Peyer's patch (tissue), 4 donors: ENCODE measurements at places on chromosomes 13 and 19. TPM values are rescaled to one million over a fixed set of nuclear protein-coding genes. Genes with fewer than 3 reads are reported as not detected.

KLK14 gene
- 1.1 TPM for total RNA-seq

ANGPTL8 gene
- not detected for total RNA-seq

BCL3 gene
- total RNA-seq = 135 TPM

ATP4B gene
- total RNA-seq = not detected

ZNF93 gene
- total RNA-seq = 3.6 TPM

DNA sequence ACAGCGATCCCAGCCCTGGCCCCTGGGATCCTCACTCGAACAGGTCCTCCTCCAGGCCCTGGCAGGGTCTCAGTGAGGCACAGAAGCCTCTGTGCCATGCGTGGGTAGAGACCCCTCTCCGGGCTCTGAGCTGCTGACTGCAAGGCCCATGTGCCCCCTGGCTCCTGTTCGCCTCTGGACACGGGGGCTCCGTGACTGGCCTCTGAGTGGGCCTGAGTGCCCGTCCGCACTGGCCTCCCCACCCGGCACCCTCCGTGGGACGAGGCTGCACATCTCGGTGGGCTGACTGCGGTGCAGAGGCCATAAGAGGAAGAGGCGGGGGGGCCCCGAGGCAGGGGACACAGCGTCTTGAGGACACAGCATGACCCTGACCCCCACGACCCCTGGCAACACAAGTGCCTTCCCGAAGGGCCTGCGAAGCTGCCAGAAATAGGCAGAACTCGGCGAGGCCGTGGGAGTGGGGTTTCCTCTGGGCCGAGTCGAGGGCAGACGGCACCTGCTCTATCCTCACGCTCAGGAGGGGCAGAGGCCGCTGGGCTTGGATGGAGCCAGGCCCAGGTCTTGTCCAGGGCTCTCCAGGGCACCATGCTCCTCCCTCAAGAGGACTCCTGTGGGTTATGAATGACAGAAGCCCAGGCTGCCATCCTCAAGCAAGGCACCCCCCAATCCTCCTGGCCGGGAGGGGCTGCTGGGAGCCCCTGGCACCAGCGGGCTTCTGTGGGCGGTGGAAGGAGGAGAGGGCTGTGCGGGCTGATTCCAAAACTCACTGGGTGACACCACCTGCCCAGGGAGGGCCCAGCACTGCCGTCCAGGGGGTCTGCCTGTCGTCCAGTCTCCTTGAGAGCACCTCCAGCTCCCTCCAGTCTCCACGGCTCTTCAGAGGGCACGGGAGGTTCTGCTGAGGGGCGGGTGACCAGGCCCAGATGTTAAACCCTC is 52.6 kb downstream of the RASA3 start:
- peak; percentile 44 for DNase-seq

DNA sequence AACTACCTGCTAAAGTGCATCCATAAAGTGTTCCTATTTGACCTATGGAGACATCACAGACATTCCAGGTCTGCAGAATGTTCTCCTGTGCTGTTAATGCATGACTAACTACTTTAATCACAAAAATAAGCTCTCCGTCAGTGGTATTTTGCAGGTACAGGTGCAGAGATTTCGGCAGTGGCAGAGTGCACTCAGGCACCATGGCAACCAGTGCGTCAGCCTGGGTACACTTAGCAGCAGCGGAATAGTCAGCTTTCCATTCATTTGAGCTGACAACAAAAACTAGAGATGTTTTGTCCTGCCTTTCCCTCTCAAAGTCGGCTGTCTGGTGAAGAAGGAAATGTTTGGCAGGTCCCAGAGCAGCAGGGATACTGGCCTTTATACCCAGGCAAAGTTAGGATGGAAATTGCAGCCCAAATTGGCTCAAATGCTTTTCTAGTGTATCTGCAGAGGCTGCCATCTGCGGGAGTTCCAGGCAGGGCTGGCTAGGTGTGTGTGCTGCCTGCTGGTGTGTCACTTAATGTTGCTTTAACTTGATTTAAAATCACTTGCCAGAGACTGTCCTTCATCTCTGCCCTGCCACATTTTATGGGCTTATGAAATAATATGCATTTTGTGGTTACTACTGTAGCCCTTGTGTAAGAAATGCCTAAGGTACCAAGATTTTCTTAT is 195.8 kb downstream of the RAP2A start:
- DNase-seq = no peak

- DNase-seq = no peak
Observed at GRCh38 chr19:53936029-53936428, 26.7 kb upstream of the CACNG8 start.

DNA sequence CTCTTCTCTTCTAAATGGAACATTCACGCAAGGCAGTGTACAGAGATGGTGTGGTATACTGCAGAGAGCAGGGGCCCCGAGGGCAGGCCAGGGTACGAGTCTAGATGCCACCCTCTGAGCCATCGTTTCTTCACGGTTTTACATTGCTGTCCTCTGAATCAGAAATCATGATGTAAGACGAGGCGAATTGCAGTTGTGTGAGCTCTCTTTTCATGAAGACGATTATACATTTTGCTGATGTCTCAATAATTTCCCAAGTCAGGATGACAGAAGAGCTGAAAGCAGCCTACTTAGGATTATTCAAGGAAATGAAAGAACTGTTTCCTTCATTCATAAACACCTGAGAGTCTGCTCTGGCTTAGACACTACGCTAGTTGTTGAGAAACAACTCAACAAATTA is 93.8 kb upstream of the RNF113B start:
- no peak for DNase-seq

GRCh38 chr13:75411924-75412537 is 69.9 kb downstream of the TBC1D4 start:
- DNase-seq = no peak

- no peak for DNase-seq
Observed at GRCh38 chr19:4633140-4633967, 6.0 kb upstream of the TNFAIP8L1 start.

DNA sequence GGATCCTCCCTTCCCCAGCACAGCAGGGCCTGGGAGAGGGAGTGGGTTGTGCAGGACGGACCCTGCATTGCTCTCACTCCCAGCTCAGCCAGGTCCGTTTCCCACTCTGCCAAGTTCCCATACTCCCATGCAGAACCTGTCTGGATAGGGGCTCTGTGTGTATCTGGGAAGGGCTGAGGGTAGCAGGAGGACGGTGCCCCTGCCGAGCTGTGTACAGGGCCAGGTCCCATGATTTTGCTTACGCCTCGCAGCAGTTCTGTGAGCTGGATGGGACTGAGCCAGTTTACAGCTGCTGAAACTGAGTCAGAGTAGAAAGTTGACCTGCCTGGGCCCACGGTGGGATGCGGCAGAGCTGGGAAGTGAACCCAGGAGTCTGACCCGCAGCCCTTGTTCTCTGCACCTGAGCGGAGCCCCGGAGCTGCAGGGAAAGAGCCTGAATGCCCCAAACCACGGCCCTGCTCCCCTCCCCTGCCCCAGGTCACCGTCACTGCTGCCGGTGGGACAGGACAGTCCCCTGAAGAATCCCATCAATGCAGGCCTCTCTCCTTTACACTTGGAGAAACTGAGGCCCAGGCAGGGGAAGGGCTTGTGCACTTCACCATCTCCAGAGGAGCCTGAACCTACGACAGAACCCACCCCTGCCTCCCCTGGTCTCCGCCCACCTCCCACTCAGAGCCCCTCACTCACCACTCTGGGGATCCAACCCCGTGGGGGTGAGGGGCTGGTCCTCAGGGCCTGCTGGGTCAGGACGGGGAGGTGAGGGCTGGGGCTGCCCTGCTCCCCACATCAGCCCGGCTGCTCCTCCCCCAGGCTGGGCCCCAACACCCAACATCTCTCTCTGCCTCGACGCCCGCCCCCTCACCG is 3.5 kb downstream of the LILRB5 start:
- DNase-seq = no peak

- no peak for DNase-seq
Observed at GRCh38 chr19:15813916-15814315, 1.5 kb downstream of the OR10H1 start.

DNA sequence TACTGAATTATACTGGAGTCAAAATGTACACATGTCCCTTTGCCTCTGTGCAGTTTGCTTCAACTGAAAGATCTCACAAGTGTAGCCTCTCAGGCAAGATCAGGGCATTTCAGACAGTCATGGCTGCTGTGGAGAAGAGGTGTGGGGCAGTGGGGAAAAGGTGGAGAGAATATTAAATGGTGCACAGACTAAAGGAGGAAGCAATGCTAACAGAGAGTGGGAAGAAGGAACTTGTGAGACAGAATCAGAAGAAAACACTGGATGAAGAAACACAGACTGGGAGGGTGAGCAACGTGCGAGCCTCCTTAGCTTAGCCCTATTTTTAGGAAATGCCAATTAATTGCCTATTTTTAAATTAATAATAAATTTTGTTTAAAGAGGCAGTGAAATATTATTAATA is 49.6 kb upstream of the RAP2A start:
- no peak for DNase-seq

- no peak for DNase-seq
Observed at GRCh38 chr13:41416276-41416675, 41.1 kb upstream of the RGCC start.

DNA sequence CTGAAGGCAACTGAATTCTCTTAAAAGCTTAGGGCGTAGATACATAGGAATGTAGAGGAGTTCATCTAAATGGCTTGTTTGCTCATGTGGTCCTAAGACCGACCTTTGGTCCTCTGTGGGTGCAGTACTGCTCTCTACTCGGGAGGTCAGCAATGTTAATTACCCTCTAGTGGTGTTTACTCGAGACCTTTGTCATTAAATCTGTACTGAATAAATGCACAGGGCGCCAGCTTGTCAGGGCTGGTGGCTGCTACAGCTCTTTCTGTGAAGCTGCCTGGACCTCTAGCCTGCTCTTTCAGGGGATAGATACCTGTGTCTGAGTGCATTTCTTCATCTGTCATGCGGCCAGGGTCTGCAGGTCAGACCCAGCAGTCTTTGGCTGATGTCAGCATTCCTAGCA is 29.2 kb upstream of the MPHOSPH8 start:
- no peak for DNase-seq

GRCh38 chr13:44259045-44260027 is 114.3 kb upstream of the SERP2 start:
- DNase-seq = no peak

- no peak for DNase-seq
Observed at GRCh38 chr13:98515818-98516465, 61.0 kb downstream of the STK24 start.

DNA sequence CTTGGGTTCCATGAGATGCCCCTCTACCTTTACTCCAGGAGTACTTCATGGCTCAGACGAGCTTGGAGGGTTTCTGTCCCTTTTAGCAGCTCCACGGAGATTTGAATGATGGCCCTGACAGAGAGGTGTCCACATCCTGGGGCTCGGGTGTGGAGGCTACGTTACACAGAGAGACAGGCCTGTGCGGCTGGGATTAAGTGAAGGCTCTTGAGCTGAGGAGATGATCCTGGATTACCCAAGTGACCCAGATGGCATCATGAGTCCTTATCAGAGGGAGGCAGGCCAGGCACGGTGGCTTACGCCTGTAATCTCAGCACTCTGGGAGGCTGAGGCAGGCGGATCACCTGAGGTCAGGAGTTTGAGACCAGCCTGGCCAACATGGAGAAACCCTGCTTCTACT is 12.4 kb downstream of the DPP9 start:
- no peak for DNase-seq

GRCh38 chr13:48810013-48810412 is 156.3 kb downstream of the CYSLTR2 start:
- DNase-seq = no peak
